ENCODE measurements at places on chromosomes 5 and 9. TPM values are rescaled to one million over a fixed set of nuclear protein-coding genes. Genes with fewer than 3 reads are reported as not detected.
A peak's percentile ranks its signal among the peaks of the same experiment; 100 is the strongest.

Gene PCDHGB7
- total RNA-seq = 14.8 TPM

Gene CER1
- not detected for total RNA-seq

Gene NEUROG1
- not detected for total RNA-seq

Gene HCN1
- total RNA-seq = 0.94 TPM

Gene PPP1R26
- 17.9 TPM for total RNA-seq

Gene ARHGEF28
- 16.9 TPM for total RNA-seq

Gene TXNDC8
- total RNA-seq = not detected

Gene CFAP77
- total RNA-seq = not detected

Gene CMBL
- 5.3 TPM for total RNA-seq

Gene FNBP1
- 119 TPM for total RNA-seq

Gene LHX2
- not detected for total RNA-seq

Gene ELOVL7
- total RNA-seq = 2.4 TPM

Gene WDR38
- total RNA-seq = not detected

Gene GRIN3A
- total RNA-seq = 0.27 TPM

DNA sequence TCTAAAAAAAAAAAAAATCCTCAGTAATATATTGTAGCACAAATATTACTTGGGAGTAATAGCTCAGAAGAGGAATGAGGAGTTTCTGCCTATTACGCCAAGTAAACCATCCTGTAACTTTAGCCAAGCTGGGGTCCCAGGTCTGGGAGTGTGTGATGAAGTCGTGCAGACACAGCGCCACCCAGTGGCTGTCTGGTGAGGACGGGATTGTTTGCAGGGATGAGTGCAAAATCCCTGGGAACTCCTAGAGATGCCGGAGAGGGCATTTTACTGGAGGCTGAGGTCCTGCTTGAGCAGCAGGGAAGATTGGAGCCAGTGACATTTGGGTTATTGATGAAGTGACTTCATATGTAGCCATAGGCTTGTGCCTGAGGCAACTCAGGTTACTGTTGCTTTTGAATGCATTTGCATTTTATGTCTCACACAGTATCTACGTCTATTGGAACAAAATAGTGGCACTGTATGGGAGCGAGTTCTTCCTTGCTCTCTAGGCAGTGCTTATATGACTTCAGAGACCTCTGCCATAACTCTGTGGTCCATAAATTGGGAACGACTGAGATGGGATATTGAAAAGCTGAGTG, 72.8 kb downstream of the PSAT1 start:
- peak; percentile 71 for ATAC-seq

- no peak for ATAC-seq
These were observed 11.0 kb downstream of the SKP2 start for GRCh38 chr5:36162810-36163486.

GRCh38 chr5:137432376-137432775, 66.8 kb downstream of the SPOCK1 start:
- no peak for ATAC-seq

- no peak for ATAC-seq
These were observed 23.0 kb upstream of the RPS23 start for GRCh38 chr5:82301190-82301589.

GRCh38 chr5:136028090-136028489, 698 bp upstream of the TGFBI start:
- no peak for ATAC-seq

DNA sequence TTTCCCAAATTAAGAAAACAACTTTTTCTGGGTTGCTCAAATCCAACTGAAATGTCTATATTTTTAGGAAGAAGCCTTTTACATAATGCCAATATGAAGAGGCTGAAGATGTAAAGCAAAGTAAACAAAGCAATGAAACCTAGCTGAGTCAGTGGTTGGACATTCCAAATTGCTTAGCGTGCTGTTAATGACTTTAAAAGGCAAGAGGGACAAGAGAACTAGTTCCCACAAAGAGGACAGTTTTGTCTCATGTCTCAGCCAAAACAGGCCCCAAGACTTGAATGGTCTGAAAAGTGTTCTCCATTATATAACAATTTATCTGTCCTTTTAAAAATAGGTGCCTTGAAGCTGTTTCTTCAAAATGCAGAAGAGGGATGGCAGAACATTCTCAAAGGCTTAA, 407.0 kb downstream of the ENC1 start:
- no peak for ATAC-seq

DNA sequence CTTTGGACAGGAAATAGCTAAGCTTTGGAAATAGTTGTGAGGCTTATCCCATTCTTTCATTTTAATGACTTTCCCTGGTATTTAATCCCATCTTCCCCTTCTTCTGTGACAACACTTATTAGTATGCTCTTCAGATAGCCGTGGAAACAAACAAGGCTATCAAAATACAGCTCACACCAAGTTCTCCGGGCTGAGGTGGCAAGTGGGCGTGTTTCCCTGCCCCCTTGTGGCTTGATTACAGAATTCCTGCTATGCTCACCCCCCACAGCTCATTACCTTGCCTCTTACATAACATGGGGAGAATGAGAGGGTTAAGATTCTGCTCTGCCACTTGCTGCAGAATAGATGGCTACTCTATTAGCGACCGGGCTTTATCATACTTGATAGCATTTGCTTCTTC, 437.1 kb upstream of the TLE4 start:
- ATAC-seq = no peak

DNA sequence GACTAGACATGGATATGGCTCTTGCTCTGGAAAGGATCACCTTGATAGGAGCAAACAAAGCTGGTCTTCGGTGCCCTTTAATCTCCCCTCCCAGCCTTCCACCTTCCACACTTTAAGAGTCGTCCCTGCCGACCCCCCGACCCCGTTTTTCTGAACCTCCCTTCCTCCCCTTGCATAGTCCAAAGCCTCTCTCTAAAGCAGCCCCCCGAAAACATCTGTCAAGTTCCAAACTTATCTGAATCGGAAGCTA, 423 bp upstream of the NUP214 start:
- ATAC-seq = no peak

DNA sequence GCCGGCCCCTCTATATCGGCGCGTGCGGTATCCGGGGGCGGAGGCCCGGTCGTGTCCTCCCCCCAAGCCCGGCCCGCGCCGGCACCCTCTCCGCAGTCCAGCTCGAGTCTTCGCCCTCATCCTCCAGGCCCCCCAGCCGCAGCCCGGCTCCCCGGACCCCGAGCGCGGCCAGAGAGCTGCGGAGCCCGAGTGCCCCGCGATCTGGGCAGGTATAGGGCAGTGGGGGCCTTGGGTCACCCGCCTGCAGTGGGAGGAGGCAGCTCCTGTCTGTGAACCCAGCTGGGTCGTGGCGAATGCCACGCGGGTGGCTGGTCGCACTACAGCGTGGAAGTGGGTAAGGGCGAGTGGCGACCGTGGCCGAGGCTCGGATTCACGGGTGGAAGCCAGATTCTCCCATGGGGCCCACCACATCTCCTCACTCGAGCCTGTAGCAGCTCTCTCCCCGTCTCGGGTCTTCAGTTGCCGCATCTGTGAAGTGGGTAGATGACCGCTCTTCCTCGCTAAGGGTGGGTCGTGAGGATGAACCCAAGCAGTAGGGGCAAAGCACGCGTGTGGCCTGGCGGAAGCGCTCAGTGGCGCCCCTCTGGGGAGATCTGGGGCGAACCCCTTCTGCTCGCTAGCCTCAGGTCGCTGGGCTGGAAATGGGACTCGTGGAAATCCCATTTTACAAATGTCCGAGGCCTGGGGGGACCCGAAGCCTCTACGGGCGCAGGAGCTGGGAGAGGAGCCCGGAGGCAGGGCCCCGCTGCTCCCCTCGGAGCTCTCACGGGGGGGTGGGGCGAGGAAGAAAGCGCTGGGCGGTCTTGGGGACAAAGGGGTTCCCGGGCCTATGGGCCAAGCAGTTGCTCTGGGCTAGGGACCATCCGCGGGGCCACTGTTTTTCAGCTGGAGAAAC, 1.9 kb downstream of the NR5A1 start:
- ATAC-seq = no peak

- ATAC-seq = no peak
These were observed 29.0 kb downstream of the ABLIM3 start for GRCh38 chr5:149170299-149170698.

- ATAC-seq = no peak
These were observed 7.4 kb downstream of the EEIG1 start for GRCh38 chr9:127973169-127974000.

- ATAC-seq = no peak
These were observed 471.5 kb downstream of the ZNF608 start for GRCh38 chr5:124274949-124275348.

GRCh38 chr9:134880484-134881312, at the start of gene FCN2:
FCN2 (plus strand) TSS chr9:134880810; CDS start chr9:134880822, 12 bp downstream.
- ATAC-seq = no peak

DNA sequence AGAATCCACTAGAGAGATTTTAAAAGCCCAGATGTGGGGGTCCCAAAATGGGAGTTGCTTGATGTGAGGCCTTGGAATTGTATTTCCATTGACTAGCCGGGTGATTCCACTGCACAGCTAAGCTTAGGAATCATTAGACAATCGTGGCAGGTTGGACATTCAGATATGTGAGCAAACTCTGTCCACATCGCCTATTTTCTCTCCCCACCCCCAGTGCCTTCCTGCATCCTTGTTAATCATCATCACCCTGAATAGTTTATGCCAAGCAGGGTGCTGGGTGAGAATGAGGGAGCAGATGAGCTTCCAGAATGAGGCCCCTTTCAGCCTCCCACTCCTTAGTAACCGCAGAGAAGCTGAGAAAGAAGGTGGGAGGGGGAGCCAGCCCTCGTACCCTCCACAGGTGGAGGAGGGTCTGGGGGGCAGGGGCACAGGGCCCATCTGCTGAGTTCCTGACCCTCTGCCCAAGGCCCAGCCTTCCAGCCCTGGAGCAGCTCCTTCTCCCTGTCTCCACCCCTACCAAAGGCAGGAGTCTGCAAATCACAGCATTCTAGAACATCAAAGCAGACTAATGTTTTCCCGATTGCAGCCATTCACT, 7.7 kb upstream of the TCOF1 start:
- no peak for ATAC-seq

- no peak for ATAC-seq
These were observed 50.3 kb downstream of the RFX3 start for GRCh38 chr9:3475300-3476020.

GRCh38 chr5:131297886-131298285, 34.0 kb downstream of the CDC42SE2 start:
- ATAC-seq = no peak

GRCh38 chr5:77937015-77937908, 161.1 kb upstream of the TBCA start:
- ATAC-seq = no peak

- no peak for ATAC-seq
These were observed 1448.7 kb upstream of the ACO1 start for GRCh38 chr9:30935730-30936129.

GRCh38 chr9:74443036-74443750, 53.9 kb upstream of the RORB start:
- no peak for ATAC-seq

- no peak for ATAC-seq
These were observed 96.7 kb upstream of the PCA3 start for GRCh38 chr9:76667521-76667957.

DNA sequence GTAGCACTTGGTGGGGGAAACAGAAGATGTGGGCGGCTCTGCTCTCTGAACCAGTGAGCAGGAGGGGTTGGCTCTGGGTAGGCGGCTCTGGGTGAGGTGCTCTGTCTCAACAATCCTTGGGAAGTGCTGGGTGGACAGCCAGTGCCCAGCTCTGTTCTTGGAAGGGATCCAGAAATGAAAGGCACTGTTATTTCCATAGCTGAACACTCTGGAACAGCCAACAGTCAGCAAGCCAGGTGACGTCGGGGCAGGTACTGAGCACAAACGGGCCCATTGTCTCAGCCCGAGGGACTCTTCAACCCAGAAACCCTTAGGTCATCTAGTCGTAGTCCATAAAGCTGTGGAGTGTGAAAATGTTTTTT, 36.3 kb downstream of the OLFM1 start:
- peak; percentile 65 for ATAC-seq

DNA sequence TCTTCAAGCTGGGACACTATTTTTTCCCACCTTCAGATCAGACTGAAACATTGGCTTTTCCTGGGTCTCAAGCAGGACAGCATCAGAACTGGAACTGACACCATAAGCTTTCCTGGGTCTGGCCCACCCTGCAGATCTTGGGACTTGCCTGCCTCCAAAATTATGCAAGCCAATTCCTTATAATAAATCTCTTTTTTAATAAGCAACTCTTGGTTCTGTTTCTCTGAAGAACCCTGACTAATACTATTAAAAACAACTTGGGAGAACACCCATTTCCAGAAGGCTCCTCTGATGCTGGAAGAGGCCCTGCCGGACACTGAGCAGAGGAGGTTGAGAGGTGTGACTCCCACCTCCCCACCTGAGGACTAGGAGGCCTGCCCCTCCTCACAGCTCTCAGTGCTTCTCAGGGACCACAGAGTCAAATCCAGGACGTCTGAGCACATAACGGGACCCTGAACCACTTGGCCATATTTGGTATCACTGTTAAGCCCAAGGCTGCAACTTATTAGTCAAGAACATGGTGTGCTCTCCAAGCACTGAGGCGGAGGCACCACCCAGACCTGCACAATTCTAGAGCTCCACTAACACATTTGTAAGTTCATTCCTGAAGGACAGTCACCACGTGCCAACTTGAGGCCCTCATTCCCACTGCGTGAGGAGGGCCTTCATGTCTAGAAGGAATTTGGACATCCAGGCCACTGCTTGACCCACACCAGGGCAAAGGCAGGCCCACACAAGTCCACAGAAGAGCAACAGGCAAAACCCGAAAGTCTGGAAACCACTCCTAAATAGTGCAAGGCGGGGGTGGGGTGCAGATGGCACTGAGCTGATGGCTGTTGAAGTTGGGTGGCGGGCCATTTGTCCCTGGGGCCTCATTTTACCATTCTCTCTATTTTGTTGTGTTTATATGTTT, 9.5 kb downstream of the SHC3 start:
- ATAC-seq = peak; percentile 71

DNA sequence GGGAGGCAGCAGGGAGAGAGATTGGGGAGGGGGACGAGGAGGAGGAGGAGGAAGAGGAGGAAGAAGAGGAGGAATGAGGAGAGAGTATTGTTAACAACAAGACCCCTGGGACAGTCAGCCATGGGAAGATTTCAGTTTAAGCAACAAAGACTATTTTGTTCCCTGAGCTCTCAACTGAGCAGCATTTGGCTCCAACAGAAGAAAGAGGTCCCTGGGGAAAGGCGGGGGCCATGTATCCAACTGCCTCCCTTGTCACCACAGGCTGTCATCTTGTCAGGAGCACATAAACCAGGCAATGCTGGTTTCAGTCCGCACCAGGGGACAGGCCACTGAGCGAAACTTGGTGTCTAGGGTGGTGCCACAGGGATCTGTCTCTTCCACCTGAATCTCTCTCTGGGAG, 316.1 kb downstream of the TLE1 start:
- ATAC-seq = no peak

GRCh38 chr9:137422604-137423513, at the start of the genes EXD3 and NOXA1:
EXD3 (minus strand) TSS chr9:137423162; CDS start chr9:137395357, 27,805 bp downstream.
NOXA1 (plus strand) TSS chr9:137423393; CDS start chr9:137423530, 137 bp downstream.
- ATAC-seq = peak; percentile 96

- ATAC-seq = no peak
These were observed 43.1 kb upstream of the FCN2 start for GRCh38 chr9:134837529-134837928.

GRCh38 chr5:26553079-26553478, 485.3 kb downstream of the CDH9 start:
- ATAC-seq = no peak

- no peak for ATAC-seq
These were observed 10.9 kb downstream of the MFAP3 start for GRCh38 chr5:154049636-154050035.

Measured in gastroesophageal sphincter (tissue), 4 donors.